GM13977 (cell line): ENCODE measurements at places on chromosomes 3 and 15.

GRCh38 chr15:88419830-88420229 lies 47.4 kb downstream of the MRPL46 start:
- DNase-seq = no peak

DNA sequence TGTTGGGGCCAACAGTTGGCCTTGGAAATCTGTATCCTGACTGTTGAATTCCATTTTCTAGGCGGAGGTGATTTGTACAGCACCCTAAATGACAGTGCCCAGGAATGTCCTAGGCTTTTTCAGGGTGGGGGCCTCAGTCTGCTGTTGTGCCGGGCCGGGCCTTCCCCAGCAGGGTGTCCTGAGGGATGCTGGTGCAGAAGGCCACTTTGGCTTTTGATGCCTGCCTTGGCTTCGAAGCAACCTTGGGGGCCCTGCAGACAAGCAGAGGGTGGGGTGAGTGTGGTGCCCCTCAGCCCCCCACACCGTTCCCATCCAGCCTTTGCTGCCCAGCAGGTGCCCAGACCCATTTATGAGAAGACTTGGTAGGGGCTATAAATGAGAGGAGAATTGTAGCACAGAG lies 33.0 kb downstream of the SYNM start:
- DNase-seq = no peak

- DNase-seq = peak; percentile 4
These were observed 7.3 kb downstream of the VWA5B2 start for GRCh38 chr3:184236636-184237035.

DNA sequence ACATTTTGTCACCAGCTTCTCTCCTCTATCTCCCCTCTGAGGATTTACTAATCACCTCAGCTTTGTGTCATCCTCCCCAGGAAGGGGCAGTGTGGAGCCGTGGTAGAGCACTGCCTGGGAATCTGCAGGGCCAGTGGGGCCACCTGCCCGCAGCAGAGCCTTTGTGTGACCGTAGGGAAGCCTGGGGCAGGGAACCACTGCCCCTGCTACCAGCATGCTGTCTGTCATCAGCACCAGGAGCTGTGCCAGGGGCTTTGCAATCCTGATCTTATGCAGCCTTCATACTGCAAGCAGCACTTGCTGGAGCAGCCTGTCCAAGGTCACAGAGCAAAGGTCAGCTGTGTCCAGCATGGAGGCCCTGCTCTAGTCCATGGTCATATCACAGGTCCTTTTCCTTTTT lies 170.2 kb upstream of the IL12A start:
- no peak for DNase-seq

GRCh38 chr3:5019411-5020241 lies 40.4 kb downstream of the BHLHE40 start:
- no peak for DNase-seq

DNA sequence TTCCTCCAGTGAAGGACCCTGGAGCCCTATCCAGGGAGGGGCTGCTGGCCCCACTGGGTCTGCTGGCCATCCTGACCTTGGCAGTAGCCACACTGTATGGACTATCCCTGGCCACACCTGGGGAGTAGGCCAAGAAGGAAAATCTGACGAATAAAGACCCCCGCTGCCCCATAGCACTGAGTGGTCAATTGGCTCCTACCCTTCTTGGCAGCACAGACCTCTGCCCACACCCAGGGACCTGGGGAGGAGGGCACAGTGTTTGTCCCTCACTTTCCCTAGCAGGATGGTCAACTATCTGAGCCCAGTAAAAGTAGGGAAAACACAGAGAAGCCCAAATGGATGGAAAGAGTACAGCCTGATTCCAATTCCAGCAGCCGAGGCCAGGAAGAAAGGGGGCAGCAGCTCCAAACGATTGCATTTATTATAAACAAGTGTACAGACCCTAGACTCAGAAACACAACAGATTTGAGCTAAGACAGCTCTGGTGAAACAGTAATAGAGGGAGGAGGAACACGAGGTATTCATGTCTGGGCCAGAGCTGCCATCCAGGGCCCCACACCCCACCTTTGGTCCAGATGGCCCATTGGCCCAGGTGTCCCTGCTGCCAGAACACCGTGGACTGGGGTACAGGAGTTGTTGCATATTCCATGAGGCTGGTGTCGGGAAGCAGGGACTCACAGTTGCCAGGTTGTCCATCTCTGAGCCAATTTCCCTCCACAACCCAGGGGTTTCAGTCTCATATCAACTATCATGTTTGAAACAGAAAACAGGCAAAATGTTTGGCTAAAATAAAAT lies 21.1 kb downstream of the ATRIP start:
- no peak for DNase-seq

- DNase-seq = peak; percentile 78
These were observed 36.3 kb downstream of the CHST14 start for GRCh38 chr15:40506964-40507571.

DNA sequence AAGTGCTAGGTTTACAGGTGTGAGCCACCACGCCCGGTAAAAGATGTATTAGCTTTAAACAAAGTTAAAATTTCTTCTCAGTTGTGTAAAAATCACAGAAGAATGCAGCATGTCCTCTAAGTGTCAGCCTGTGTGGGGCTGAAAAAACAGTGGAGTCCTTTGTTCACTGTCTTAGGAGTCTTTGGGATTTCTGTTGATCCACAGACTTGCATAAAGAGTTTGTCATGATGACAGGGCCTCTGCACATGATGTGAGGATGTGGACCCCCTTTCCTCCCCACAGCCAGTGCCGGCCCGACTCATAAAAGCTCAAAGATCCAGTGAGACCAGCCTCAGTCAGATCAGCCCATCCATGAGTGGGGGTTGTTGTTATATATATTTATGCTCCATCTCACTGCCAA lies 49.0 kb upstream of the GOLGA8J start:
- no peak for DNase-seq

GRCh38 chr15:91039996-91040395 lies 17.6 kb upstream of the VPS33B start:
- DNase-seq = no peak

GRCh38 chr3:23201154-23201838 lies 1.8 kb upstream of the UBE2E2 start:
- DNase-seq = no peak

- DNase-seq = no peak
These were observed 116.5 kb downstream of the THSD4 start for GRCh38 chr15:71231758-71232157.

GRCh38 chr3:119856695-119857094 lies 74.8 kb downstream of the NR1I2 start:
- no peak for DNase-seq

DNA sequence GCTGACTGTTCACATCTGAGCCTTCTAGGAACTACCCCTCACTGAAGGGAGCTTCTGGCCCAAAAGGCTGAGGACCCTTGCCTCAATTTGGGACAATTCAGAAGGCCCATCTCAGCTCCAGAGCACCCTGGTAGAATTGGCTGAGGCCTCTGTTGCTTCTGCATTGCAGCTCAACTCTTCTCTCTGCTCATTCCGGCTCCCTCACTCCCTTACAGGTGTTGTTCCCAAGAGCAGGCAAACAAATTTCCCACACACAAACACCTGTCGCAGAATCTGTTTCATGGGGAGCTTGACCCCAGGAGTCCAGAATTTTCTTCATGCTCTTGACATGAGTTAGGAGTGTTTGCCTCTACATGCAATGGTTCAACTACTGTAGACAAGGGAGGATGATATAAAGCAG lies 78.7 kb downstream of the CRYGS start:
- DNase-seq = no peak

GRCh38 chr3:64316971-64317370 lies 91.7 kb upstream of the PRICKLE2 start:
- DNase-seq = no peak

GRCh38 chr15:62209322-62209721 lies 44.2 kb upstream of the C2CD4B start:
- DNase-seq = no peak

GRCh38 chr15:97057503-97057902 lies 727.0 kb downstream of the NR2F2 start:
- DNase-seq = no peak

- no peak for DNase-seq
These were observed 87.0 kb downstream of the CD200R1L start for GRCh38 chr3:112759681-112760080.

DNA sequence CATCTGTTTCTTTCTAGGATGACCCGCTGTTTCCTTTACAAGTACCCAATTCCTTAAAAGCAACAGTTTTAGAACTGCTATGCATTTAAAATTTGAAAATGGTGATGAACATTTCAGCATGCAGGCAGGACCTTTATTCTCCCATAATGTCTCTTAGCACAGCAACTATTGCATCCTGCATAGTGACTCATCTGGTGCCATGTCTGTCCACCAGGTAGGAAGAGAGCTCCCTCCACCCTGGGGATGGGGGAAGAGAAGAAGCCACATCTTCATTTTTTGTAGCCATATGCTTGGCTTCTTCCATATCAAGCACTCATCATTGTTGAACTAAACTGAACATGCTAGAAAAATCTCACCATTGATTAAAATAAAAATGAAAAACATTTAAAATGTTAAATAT lies 9.9 kb downstream of the GPR15 start:
- DNase-seq = no peak

GRCh38 chr15:35674873-35675781 lies 129.2 kb upstream of the DPH6 start:
- no peak for DNase-seq

DNA sequence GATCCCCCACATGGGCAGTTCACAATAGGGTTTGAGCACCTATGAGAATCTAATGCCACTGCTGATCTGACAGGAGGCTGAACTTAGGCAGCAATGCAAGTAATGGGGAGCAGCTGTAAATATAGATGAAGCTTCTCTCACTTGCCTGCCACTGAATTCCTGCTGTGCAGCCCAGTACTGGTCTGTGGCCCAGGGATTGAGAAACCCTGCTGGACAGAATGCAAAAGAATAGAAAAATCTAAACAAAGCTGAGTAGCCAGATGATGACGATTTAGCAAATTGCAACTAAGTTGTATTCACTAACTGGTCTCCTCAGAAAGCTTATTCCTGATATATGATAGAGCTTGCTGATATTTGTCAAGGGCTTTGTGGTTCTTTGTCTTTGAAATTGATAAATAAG lies 34.3 kb upstream of the APH1B start:
- DNase-seq = no peak

- DNase-seq = no peak
These were observed 58.5 kb downstream of the ECT2 start for GRCh38 chr3:172808969-172809546.

- DNase-seq = no peak
These were observed 15.0 kb upstream of the C15orf61 start for GRCh38 chr15:67505675-67506572.

DNA sequence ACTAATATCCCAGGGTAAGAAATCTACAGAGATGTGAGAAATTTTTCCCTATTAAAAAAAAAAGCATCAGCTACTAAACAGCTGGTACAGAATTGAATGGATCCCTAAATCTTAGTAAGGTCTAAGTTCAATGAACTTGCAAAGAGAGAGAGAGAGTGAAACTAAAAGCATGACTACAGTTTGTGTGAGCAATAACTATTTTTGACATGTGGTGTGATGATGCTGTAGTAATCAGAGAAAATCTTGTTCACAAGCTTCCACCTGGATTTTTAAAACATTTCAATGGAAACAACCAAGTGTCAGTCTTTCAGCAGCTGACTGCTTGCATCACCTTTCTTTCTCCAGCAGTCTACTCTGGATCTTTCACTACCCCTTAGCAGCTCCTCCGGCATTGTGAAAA lies 45.2 kb upstream of the ABI3BP start:
- no peak for DNase-seq

GRCh38 chr15:89502867-89503595 lies 6.6 kb upstream of the RHCG start:
- DNase-seq = no peak

- DNase-seq = no peak
These were observed 133.0 kb upstream of the SNTN start for GRCh38 chr3:63519426-63519825.

- peak; percentile 2 for DNase-seq
These were observed 266.8 kb downstream of the ZNF385D start for GRCh38 chr3:21484057-21484827.

GRCh38 chr3:21747376-21747775 lies 3.6 kb downstream of the ZNF385D start:
- DNase-seq = no peak

- DNase-seq = no peak
These were observed 60.4 kb downstream of the MLH1 start for GRCh38 chr3:37053753-37054152.

GRCh38 chr3:58628823-58629562 lies 37.6 kb downstream of the FAM3D start:
- no peak for DNase-seq

DNA sequence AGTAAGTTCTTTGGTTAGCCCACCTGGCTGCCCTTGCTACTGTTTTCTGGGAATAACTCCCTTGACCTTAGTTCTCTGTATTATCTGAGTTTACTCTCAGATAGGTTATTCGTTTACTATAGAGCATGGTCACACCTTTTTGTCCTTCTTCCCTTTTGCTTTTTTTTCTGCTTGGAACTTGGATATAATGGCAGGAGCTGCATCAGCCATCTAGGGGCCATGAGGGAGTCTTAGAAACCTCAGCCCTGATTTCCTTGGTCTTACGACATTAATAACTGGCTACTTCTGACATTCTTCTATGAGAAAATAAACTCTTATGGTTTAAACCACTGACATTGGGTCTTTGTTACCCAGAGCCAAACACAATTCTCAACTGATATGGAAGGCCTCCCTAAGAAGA lies 3.4 kb upstream of the SLC51B start:
- no peak for DNase-seq

GRCh38 chr15:101275018-101275417 lies 2.3 kb downstream of the SELENOS start:
- DNase-seq = peak; percentile 52

DNA sequence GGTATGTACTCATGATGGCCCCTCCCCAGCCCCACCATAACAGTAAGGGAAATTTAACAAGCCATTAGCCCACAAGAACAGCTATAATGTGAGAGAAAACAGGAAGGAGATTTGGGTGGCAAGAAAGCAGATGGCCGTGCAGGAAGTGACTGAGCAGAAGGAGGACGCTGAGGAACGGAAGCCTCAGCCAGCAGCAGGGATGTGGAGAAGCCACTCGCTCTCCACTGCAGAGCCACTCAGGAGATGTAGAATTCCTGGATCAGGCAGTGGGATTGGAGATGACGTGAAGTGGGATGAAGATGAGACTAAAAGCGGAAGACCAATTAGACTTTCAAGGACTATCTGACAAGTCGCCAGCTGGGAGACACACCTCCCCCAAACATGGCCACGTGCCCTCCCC lies 31.2 kb downstream of the PRR23E start:
- DNase-seq = no peak

DNA sequence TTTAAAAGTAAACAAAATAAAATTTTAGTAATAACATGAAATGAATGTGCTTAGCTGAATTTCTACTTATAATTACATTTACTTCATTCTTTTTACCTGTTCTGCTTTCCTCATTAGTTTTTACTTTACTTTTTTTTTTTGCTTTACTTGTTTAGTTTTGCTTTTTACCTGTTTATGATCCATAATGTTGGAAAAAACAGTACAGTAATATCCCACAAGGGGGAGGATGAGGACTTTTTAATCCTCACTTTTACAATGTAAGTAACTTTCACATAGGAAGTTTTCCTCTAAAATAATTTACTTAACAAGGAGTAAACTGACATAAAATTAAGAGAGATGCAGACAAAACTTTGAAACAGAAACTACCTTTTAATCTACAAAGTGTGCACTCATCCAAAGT lies 268.7 kb downstream of the TBC1D5 start:
- DNase-seq = no peak

DNA sequence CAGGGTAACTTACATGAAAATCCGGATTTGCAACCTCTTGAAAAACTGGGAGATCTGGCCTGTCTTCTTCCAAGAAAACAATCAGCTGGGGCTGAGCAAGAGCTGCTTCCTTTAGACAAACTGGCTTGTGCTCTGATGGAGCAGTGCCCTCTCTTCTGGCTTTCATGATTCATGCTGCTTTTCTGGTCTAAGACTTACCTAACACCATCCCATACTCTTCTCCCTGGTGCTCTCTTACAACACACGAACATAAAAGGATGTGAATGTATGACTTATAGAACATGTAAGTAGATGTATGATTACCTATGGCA lies 9.9 kb downstream of the TJP1 start:
- DNase-seq = no peak
